CD4-positive, alpha-beta T cell (primary cell): ENCODE measurements at places on chromosomes 5 and 9. TPM values are rescaled to one million over a fixed set of nuclear protein-coding genes. Genes with fewer than 3 reads are reported as not detected.
A peak's percentile ranks its signal among the peaks of the same experiment; 100 is the strongest.

DNA sequence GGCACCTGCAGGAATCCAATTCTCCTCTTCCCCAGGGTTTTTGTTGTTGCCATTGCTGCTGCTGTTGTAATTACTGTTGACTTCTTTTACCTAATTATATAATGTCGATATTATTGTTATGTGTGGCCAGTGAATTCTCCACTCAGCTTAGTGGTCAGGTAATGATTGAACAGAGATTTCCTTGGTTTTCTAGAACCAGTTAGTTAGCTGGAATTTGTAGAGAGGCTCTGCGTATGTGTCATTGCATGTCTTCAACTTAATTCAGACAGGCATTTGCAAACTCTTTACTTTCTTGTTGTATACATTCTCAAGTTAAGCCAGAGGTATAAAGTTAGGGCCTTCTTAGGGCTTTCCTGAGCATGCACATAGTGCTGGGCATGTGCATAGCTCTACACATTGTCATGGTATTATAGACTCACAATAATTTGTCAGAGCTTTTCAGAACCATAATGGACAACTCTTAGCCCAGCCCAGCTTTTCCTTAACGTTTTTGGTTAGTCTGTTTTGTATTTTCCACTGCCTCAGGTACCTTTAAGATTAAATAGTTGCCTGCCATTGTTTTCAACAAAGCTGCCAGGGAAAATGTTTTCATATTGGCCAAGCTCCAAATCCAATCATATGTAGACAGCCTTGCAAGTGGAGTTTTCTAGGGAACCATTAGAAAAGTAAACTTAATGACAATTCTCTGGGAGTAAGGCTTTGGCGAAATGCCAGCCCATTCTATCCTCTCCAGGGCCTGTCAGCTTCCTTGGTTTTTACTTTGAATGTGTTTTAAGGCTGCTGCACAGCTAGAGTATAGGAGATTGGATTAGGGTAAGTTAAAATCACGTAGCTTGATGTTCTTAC is 68.1 kb downstream of the UBE2R2 start:
- DNase-seq = no peak
- H3K27me3 ChIP-seq = no peaks in the 10 kb centered on the region
- peaks cover 16% of the 10 kb centered on the region for H3K36me3 ChIP-seq
- H3K4me3 ChIP-seq = no peak overlapping the region
- H3K27ac ChIP-seq = no peak overlapping the region

The TCOF1 gene
- 40.4 TPM for total RNA-seq

The NR3C1 gene
- total RNA-seq = 191 TPM

The GABRB2 gene
- not detected for total RNA-seq

- H3K27ac ChIP-seq = no peak overlapping the region
- H3K4me3 ChIP-seq = no peak overlapping the region
- peaks cover 41% of the 10 kb centered on the region for H3K36me3 ChIP-seq
- no peaks in the 10 kb centered on the region for H3K27me3 ChIP-seq
Measured at GRCh38 chr5:96919754-96920197, 16.1 kb upstream of the LNPEP start.

The GEMIN5 gene
- 3.7 TPM for total RNA-seq

- no peak overlapping the region for H3K4me3 ChIP-seq
- no peaks in the 10 kb centered on the region for H3K36me3 ChIP-seq
- H3K27me3 ChIP-seq = no peaks in the 10 kb centered on the region
- H3K4me1 ChIP-seq = no peaks in the 10 kb centered on the region
- no peak overlapping the region for H3K27ac ChIP-seq
- DNase-seq = no peak
Measured at GRCh38 chr9:76369583-76369982, 24.6 kb downstream of the RFK start.

GRCh38 chr5:131276072-131276471 is 12.2 kb downstream of the CDC42SE2 start:
- H3K4me3 ChIP-seq = peak overlapping the region; percentile 17
- peaks cover 10% of the 10 kb centered on the region for H3K36me3 ChIP-seq
- H3K27ac ChIP-seq = no peak overlapping the region

The GRPEL2 gene
- total RNA-seq = 20.8 TPM

- DNase-seq = no peak
- no peaks in the 10 kb centered on the region for H3K36me3 ChIP-seq
- H3K27me3 ChIP-seq = no peaks in the 10 kb centered on the region
- no peaks in the 10 kb centered on the region for H3K4me1 ChIP-seq
- no peak overlapping the region for H3K27ac ChIP-seq
- H3K4me3 ChIP-seq = no peak overlapping the region
Measured at GRCh38 chr9:89884356-89885083, 279.7 kb downstream of the GADD45G start.

The KCNV2 gene
- not detected for total RNA-seq
